ENCODE measurements at places on chromosomes 7 and 10.

- DNase-seq = no peak
These were observed 191.2 kb downstream of the PTPRN2 start for GRCh38 chr7:158396301-158396905.

- no peak for DNase-seq
These were observed 283.0 kb upstream of the AOAH start for GRCh38 chr7:37007268-37007667.

- DNase-seq = peak; percentile 91
These were observed 44.1 kb downstream of the SFTPD start for GRCh38 chr10:79904671-79905321.

- no peak for DNase-seq
These were observed 7.4 kb upstream of the SMIM30 start for GRCh38 chr7:113125728-113126127.

GRCh38 chr7:128705891-128706333, 33.2 kb upstream of the CALU start:
- peak; percentile 60 for DNase-seq

GRCh38 chr7:64320547-64321513, 7.1 kb downstream of the ZNF736 start:
- no peak for DNase-seq

DNA sequence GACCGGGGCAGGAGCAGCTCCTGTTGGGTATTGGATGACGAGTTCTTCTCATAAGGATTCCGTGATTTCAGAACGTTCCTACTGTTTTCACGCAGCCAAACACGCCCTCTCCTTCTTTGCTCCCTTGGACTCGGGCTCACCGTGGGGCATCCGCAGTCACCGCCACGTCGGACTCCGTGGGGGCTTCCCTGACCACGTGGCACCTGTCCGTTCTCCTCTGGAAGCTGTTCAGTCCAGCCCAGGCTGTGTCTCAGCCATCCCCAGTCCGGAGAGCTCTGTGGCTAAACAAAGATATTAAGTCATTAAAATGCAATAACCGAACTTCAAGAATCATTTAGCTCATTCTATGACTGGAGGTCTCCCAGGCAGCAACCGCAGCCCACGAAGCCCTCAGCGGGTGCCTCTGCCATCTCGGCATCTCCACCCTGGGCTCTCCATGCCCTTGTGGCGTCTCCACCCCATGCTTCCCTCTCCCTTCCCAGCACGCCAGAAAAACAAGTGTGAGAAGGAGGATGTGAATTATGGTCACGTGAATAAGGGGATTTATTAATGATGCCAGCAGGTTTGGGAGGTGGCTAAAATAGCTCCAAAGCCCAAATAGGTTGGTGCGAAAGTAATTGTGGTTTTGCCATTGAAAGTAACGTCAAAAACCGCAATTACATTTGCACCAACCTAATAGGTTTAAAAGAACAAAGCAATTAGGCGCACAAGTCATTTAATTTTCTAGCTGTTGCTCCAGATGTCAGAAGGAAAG, 224.6 kb upstream of the PPP2R2D start:
- no peak for DNase-seq

GRCh38 chr10:104085801-104086400, at the start of gene COL17A1:
TSS of gene COL17A1 (minus strand) at chr10:104085880. CDS start at chr10:104080673, 5,207 bp downstream.
- DNase-seq = no peak

- DNase-seq = no peak
These were observed 109.3 kb downstream of the TNS3 start for GRCh38 chr7:47472444-47473157.

Data from ELF-1 (cell line).